CD4-positive, alpha-beta T cell treated with Interleukin-12 subunit alpha and Interleukin-12 subunit beta, for 1 hour (primary cell): ENCODE measurements at places on chromosomes 13 and 19.

DNA sequence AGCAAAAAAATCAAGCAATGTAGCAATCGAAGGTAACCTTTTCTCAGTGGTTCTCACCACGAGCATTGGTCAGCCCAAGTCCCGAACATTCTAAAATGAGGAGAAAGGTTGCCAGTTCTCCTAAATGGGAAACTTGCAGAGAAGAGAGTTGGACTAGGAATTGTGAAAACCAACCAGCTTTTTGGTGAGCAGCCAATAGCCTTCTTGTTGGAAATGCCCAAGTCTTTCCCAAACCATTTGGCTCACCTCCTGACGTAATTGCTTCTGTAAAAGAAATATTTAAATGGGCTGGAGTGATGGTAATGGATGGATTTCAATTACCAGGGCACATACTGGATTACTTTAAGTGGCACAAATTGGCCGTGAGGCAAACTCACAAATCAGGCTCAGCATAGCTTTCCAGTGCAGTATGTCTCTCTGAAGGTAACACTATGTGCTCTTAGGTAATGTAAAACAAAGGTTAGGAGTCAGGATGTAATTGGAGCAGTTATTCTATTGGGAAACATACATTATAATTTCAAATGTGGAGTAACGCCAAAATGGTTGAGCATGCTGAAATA is 423.2 kb downstream of the KLF5 start:
- no peak for DNase-seq

DNA sequence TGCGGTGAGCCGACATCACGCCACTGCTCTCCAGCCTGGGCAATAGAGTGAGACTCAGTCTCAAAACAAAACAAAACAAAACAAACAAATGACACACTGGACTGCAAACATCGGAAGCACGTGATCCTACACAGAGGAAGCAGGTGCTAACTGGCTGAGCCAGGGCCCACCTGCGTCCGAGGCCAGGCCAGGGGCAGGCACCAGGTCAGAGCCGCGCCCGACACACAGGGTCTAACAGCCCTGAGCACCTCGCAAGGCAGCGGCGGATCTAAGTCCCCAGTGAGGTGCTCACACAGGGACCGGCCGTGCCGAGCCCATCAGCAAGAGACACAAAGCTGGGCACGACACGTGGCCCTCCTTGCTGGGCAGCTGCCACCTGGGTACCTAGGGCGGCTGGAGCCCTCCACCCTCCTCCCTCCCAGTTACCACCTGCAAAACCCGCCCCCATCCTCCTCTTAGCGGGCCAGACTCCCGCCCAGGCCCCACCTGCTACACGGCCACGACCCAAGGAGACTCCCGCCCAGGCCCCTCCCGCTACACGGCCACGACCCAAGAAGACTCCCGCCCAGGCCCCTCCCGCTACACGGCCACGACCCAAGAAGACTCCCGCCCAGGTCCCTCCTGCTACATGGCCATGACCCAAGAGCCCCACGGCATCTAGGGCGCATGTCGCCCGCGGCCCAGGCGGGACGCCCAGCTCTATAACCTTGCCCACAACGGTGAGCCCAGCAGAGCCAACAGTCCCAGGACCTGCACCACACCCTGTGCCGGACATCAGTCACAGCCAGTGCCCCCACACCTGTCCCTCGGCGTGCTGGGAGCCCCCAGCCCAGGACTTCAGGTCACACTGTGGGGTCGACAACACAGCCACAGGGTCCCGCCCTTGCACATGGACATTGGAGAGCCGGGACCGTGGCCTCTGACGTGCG is 15.6 kb downstream of the AP3D1 start:
- no peak for DNase-seq

DNA sequence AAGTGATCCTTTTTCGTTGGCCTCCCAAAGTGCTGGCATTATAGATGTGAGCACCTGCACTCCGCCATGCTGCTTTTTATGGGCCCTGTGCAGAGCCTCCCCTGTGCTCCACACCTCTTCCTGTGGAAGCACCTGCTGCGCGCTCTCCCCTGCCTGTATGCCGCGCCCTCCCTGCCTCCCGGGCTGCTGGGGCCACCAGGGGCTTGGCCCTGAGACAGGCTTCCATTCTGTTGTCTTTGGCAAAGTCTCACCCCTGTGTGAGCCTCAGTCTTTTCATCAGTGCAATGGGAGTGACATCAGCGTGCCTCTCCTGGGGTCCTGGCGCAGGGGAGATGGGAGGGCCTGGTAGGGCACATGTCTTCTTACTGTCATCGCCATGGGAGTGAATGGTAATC is 1.3 kb downstream of the FAM174C start:
- no peak for DNase-seq

DNA sequence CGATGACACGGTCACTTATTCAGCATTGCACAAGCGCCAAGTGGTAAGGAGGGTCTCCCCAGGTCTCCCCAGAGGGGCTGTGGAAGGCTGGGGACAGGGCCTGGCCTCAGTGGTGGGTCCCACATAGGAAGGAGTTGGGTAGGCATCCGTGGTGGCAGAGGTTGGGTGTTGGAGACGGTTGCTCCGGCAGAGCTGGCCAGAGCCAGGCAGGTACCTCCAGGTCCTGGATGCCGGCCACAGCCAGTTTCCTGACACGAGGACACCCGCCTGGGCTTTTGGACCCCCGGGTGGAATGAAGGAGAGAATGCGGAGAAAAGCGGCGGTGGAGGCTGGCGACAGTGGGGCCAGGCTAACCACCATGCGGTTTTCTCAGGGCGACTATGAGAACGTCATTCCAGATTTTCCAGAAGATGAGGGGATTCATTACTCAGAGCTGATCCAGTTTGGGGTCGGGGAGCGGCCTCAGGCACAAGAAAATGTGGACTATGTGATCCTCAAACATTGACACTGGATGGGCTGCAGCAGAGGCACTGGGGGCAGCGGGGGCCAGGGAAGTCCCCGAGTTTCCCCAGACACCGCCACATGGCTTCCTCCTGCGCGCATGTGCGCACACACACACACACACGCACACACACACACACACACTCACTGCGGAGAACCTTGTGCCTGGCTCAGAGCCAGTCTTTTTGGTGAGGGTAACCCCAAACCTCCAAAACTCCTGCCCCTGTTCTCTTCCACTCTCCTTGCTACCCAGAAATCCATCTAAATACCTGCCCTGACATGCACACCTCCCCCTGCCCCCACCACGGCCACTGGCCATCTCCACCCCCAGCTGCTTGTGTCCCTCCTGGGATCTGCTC is 1.3 kb upstream of the FFAR1 start:
- DNase-seq: peak; percentile 84

GRCh38 chr19:38298821-38299680 is 5.0 kb upstream of the C19orf33 start:
- no peak for DNase-seq

DNA sequence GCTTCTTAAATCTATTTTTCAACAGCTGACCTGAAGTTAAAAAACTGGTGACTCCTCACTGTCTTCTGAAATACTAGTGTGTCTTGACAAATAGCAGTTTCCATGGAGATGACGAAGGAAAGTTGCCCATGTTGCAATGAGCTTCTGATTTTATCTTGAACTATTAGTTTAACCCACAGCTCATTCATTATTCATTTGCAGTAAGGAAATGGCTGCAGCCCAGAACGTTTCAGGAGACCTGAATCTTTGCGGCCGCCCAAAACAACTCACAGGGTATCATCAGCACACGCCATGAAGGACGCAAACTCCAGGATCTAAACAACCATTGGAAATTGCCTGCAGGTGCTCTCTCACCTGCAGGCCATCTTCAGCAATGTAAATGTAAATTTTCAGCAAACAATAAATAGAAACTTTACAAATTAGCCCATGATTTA is 142.5 kb downstream of the DCLK1 start:
- DNase-seq: no peak

DNA sequence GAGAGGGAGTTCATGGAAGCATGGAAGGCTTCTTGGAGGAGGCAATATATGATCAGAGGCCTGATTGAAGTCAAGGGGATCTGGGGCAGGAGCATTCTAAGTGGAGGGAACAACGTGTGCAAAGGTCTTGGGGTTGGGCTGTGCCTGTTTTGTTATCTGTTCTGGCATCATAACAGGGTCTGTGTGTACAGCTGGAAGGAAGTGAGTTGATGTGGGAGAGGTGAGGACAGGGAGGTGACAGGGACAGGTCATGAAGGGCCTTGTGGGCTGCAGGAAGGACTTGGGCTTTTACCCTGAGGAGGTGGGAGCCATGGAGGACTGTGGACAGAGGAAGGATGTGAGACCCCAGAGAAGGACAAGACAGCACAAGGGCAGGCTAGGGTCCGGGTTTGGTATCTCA is 1.2 kb upstream of the NFILZ start:
- no peak for DNase-seq

DNA sequence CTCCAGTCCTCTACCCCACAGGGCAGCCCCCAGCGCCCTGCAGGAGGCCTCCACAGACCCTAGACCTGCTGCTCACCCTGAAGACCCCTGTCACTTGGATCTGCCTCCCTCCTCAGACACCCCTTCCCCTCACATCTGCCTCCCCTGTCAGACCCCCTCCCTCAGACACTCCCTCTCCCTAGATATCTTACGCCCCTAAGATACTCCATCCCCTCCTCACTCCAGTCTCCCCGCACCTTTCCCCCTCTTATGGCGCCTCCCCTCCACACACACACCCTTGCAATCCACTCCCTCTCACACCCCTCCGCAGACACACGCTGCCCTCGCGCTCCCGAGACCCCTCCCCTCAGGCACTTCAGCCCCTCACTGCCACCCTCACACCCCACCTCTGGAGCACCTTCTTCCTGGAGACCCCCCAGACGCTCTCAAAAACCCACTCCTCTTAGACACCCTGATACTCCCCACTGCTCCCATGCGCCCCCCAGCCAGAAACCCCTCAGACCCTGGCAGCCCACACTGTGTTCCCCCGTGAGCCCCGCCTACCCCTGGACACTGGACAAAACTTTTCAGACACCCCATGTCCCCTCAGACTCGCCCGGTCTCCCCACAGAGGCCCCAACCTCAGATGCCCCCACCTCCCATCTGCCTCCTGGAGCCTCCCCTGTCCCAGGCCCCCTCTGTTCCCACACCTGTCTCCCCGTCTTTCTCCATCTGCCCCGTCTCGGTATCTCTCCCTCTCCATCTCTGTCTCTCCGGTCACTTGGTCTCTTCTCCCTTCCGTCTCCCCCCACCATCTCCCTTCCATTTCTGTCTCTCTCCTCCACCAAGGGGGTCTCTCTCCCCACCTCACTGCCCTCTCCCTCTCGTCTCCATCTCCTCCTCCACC is 14.5 kb downstream of the ERFL start:
- DNase-seq: no peak

- no peak for DNase-seq
Observed at GRCh38 chr13:93230261-93230855, 3.8 kb downstream of the GPC6 start.

- peak; percentile 71 for DNase-seq
Observed at GRCh38 chr19:41871573-41872383, 5.3 kb upstream of the CD79A start.

- DNase-seq: peak; percentile 33
Observed at GRCh38 chr19:11699931-11700794, 38.6 kb downstream of the ZNF823 start.

DNA sequence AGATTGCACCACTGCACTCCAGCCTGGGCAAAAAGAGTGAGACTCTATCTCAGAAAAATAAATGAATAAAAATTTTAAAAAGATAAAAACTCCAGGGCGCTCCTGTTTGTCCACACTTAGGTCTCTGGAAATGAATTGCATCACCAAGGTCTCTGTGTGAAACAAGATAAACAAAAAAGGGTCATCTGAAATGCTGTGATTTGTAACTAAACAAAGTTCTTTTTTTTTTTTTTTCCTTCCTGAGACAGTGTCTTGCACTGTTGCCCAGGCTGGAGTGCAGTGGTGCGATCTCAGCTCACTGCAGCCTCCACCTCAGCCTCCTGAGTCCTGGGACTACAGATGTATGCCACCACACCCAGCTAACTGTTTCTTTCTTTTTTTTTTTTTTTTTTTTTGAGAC is 11.5 kb downstream of the FZR1 start:
- no peak for DNase-seq

GRCh38 chr19:37948362-37948761 is 41.4 kb downstream of the SIPA1L3 start:
- DNase-seq: no peak

DNA sequence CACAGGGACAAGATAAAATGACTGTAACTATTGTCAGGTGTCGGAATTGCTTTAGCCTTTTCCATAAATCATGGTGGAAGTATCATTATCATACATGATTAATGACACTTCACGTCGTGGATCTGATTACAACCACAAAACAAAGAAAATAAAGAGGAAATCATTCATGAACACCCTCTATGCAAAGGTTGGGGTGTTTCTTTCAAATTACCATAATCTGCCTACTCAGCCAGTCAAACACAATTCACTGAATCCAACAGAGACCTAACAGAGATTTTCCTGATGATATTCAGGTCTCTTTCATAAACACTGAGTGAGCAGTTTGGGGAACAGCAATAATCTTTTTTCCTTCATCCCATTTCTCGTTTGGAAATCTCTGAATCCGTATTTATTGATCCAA is 625.6 kb downstream of the DCT start:
- no peak for DNase-seq

GRCh38 chr19:58357481-58358145 is 4.3 kb upstream of the A1BG start:
- no peak for DNase-seq

GRCh38 chr13:39281539-39282150 is 243.4 kb downstream of the NHLRC3 start:
- no peak for DNase-seq

DNA sequence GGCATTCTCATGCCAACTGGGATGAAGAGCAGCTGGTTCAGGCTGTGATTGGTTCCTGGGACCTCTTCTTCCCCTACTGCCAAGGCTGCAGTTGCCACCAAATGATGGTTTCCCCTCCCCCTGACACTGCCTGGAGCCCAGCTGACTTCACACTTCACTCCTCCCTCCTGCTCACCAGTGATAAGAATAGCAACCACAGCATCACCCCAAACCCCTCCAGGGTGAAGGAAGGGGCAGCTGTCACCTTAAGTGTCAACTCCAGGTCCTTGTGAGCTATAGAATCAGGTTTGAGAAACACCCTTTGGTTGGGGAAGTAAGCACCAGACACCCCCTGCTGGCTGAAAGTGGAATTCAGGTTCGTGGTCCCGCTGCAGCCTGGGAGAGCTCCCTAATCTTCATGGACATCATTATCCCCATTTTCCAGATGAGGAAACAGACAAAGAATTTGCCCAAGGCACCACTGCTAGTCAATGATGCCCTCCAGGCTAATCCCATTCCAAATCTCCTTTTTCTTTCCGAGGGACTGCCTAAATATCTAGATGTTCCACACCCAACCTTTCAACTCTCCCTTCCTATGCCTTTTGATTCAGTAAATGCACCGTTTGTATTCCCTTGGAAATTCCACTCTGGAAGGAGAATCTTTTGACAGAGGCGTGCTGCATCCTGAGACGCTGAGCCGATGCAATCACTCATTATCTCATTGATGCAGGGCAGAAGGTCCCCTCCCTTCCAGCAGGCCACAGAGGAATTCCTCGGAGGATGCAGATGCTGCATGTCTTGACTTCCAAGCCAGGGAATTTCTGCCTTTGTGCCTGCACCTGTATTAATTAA is 50.6 kb upstream of the UQCRFS1 start:
- DNase-seq: peak; percentile 62

GRCh38 chr19:3190921-3191805 is 5.4 kb downstream of the NCLN start:
- DNase-seq: no peak

GRCh38 chr19:18349524-18350128 is 9.2 kb downstream of the PGPEP1 start:
- DNase-seq: peak; percentile 20

- DNase-seq: no peak
Observed at GRCh38 chr19:4256563-4256962, 9.7 kb downstream of the YJU2 start.
